ENCODE measurements at places on chromosomes 3 and 15.

DNA sequence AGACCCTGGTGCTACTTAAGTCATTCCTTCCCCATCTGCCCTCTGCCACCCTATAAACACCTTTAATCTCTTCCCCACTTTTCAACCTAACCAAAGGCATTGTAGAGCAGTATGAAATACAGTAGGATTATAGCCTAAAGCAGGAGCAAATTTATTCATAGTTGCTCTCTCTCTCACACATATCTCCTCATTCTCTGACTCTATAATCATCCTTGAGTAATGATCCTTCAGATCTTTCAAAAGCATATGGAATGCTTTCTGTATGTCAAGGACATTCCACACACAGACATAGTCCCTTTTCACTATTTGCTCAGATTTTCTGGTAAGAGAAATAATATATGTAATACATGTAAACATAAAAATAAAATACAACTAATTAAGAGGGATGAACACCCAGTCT, 54.1 kb downstream of the TRPC1 start:
- no peak for DNase-seq

GRCh38 chr15:81043935-81044575, 43.3 kb downstream of the TLNRD1 start:
- peak; percentile 7 for DNase-seq

DNA sequence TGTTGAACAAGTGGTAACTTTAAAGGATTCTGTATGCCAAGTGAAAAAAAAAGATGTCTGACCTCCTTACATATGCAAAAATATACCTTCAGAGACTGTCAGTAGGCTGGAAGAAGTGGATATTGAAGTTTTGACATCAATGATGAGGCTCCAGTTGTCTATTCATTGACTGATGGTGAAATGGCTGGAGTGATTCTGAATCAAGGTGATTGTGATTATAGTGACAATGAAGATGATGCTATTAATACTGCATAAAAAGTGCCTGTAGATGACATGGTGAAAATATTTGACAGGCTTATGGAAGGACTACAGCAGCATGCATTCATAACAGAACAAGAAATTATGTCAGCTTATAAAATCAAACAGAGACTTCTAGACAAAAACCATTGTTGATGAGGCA, 4.1 kb downstream of the CCR8 start:
- DNase-seq, result no peak

DNA sequence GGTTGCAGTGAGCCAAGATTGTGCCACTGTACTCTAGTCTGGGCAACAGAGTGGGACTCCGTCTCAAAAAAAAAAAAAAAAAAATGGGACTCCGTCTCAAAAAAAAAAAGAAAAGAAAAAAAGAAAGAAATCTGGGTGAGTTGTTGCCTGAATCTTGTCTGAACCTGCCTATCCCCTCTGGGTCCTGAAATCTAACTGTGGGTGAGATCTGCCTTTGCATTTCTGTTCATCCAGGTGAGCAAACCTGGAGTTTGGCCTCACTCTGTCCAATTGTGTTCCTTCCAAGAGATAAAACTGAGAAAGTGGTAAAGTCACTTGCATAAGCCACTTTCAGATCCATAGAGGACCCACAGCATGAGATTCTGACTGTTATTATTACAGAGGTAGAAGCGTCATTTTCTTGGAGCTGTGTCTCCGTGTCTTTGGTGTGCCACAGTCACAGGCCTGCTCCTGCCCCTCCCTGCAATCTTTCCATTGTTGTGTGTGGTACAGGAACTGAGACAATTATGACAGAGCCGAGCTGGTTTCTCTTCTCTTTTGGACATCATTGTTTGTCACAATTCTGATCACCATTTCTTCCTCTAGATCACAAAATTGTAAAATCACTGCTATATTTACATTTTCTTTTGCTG, 235.9 kb downstream of the LPP start:
- DNase-seq, result no peak

DNA sequence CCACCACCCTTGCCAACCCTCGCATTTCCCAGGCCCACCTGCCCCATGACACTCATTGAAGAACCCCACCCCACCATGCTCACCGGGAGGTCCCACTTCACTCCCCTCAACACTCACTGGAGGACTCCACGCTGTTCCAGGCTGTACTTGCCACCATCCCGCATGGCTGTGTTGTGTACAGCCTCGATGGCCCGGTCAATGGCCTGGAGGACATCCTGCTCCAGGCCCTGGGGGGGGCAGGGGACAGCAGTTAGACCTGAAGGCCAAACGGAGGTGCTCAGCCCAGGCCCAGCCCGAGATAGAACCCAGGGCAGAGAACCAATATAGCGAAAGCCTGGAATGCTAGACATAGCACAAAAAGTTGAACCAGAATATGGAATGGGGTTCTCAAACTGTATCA, 2.9 kb downstream of the NCKIPSD start:
- no peak for DNase-seq

- DNase-seq, result peak; percentile 28
Observed at GRCh38 chr3:38348903-38349302, 2.3 kb downstream of the XYLB start.

GRCh38 chr3:171225708-171226107, 199.2 kb upstream of the SLC2A2 start:
- no peak for DNase-seq

DNA sequence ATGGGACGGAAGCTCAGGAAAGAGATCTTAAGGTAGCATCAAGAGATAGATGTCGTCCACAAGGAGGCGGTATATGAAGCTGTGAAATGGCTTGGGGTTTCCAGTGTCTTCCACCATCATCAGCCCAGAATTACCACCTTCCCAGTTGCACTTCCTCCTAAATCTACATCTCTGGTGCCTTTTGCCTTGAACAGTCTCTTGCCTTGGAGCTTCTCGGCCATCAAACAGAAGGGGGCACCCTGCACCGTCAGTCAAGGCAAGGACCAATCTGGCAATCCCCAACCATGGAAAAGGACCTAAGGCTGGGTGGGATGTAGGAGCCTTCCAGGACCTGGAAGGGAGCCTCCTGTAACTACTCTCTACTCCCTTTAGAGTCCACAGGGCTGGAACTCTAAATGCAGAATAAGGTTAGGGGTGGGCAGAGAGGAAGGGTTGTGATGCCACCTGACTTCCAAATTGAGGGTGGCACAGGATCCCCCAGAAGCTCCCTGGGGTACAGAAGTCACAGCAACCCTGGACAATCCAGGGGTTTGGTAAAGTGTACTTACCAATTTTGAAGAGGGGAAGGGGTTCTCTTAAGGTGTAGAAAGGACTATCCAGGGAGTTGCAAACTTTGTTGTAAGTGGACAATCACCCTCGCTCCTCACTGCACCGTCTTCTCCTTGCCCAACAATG, 1.0 kb upstream of the RYR3 start:
- DNase-seq, result no peak
